NCI-H2171 (cell line): ENCODE measurements at places on chromosomes 2 and 18.

DNA sequence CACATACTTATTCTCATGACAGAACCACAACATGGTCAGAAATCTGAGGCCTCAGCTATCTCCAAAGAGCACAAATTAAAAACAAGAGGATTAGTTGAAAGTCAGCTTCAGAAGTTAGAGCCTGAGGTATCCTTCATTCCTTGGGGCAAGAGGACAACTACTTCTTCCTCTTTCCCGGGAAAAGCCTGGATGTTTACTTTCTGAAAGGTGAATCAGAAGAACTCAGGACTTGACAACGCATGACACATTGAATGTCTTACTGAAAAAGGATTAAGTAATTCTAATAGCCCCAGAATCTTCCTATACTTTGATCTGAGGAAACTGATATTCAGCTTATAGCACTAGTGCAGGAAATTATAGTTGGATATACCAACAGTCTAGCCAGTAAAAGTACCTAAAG, 573.2 kb downstream of the METTL4 start:
- no peak for DNase-seq

- no peak for DNase-seq
Observed at GRCh38 chr18:62452280-62452831, 70.5 kb upstream of the ZCCHC2 start.

DNA sequence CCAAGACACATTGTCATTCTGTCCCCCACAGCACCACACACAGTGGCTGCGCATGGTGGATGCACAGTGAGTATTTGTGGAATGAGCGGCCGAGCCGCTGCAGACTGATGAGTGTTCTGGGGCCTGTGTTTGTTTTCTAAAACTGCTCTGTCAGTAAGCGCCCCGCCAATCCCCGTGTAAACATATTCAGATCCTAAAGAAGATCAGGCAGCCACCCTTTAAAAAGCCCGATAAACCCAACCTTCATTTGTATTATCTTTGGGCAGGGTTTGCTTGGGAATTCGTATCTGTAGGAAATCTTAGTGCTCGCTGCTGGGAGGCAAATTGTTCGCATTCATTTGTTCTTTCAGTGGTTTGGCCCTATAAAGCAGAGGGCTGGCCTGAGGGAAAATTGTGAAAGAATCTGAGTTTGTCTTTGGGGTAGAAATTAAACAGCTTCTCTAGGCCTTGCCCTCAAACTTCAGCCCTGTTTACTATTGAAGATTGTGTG, 68.6 kb downstream of the TGOLN2 start:
- DNase-seq = no peak

GRCh38 chr2:221200184-221200839, 371.8 kb downstream of the EPHA4 start:
- no peak for DNase-seq

DNA sequence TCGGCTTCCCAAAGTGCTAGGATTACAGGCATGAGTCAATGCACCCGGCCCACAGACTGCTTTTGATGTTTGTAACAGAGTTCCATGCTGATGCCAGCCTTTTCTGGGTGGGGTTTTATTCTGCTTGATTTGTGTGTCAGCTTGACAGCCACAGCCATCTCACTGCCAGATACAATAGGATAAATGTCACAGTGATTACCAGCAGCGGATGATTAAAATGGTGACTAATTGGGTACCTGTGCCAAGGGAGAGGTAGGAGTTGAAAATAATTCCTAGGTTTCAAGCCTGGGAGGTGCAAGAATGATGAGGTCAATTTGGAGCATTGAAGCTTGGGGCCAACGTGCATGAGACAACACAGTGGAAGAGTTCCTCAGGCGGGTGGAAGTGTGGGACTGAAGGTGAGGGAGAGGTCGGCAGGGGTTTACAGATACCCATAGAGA, 39.4 kb downstream of the SH2D6 start:
- DNase-seq = no peak

- DNase-seq = no peak
Observed at GRCh38 chr2:121977326-121977725, 221.9 kb downstream of the TSN start.

GRCh38 chr2:768451-768850, 91.2 kb upstream of the TMEM18 start:
- DNase-seq = no peak

GRCh38 chr2:233303252-233303651, 4.4 kb upstream of the SAG start:
- DNase-seq = no peak

GRCh38 chr2:128322715-128323554, 4.3 kb upstream of the HS6ST1 start:
- DNase-seq = no peak

- no peak for DNase-seq
Observed at GRCh38 chr2:240441326-240441992, 6.0 kb downstream of the GPC1 start.

DNA sequence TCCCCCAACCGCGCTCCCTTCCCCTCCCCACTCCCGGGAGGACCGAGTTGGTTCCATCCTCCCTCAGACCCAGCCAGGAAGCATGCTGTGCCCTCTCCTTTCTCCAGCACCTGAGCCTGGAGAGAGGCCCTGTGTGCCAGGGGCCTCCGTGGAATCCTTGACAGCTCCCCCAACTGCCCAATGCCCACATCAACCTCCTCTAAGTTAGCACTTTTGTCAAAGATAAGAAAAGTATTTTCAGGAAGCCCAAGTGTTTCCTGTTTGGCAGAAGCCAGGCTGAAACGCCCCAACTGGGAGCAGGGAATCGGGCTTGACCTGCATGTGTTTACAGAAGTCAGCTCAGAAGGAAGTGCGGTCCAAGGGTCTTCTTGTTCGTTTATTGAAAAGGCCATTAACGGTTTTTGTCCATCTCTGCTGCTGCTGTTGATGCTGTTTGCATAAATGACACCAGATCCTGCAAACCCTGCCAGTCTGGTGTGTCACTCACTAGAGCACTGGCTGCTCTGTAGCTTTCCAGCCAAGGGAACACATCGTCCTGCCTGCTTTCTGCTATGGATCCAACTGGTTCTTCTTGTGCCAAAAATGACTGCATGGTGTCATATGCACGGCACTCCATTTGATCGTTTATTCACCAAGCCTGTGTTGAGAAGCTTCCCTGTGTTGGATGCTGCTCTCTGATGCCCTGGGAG, 35.4 kb upstream of the COL6A3 start:
- no peak for DNase-seq

DNA sequence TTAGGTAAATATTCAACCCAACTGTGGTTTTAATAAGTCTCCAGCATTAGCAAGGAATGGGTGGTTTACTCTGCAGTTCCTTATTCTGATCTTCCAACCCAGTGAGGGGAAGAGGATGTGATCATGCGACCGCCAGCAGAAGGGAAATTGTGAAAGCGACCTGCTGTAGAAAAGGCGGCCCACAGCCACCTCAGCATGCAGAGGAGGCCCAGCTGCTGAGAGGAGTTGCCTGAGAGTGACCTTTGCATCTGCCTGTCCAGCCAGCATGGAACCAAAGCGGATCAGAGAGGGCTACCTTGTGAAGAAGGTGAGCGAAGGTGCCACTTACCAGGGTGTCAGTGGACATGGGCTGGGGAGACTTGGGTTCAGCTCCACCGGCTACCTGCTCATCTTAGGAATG, at the start of gene PLEK:
Gene PLEK (plus strand): TSS at position 196 of the 400 bp plus-strand sequence. CDS start 70 bp downstream, at position 266.
- no peak for DNase-seq

- no peak for DNase-seq
Observed at GRCh38 chr2:134247679-134248078, 6.2 kb upstream of the MGAT5 start.

- no peak for DNase-seq
Observed at GRCh38 chr18:27363872-27364271, 178.8 kb upstream of the CHST9 start.

GRCh38 chr2:38174646-38175423, 98.9 kb upstream of the CYP1B1 start:
- no peak for DNase-seq

DNA sequence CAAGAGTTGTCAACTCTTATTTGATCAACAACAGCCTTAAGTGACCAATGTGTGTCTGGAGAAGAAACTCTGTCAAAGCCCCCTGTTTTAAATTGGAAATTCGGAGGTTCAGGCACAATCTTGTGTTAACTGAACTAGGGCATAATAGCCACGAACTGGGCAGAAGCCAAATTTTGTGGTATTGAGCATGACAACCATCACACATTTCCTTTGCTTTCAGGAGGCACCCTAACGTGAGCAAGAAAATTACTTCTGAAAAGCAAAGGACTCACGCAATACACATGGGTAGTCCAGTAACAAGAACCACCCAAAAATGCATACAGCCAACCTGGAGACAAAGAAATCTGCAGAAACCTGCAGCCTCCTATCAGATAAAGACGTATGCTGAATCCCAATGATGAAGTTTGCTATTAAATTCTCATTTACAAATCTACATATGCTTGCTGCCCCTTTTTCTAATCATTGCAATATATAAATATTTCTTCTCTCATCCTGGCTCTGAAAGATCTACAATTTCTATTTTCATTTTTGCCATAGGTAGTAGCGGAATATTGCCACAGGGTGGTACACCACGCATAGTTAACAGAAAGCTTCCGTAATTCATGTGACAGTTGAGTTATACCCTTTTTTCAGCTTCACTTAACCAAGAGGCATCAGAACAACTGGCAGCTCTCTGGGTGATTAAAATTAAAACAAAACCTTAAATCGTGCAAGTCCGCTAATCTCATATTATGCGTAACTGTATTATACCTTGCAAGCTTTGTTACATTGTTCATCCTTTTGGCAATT, 495.8 kb downstream of the NRXN1 start:
- DNase-seq = peak; percentile 89

GRCh38 chr2:118255301-118255700, 167.0 kb downstream of the INSIG2 start:
- DNase-seq = no peak

DNA sequence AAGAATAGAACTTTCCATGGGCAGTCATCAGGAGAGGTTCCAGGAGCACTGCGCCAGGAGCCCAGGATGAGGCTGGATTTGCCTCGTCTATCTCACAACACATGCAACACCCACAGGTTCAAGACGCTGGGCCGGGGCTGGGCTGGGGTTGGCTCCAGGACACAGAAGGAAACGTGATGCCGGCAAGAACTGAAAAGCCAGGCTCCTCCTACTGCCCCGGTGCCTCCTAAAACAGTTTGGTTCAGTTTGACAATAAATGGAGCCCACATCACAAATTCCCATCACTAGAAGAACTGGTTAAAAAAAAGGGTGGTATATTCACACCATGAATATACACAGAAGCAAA, 75.9 kb downstream of the INHBB start:
- DNase-seq = no peak

DNA sequence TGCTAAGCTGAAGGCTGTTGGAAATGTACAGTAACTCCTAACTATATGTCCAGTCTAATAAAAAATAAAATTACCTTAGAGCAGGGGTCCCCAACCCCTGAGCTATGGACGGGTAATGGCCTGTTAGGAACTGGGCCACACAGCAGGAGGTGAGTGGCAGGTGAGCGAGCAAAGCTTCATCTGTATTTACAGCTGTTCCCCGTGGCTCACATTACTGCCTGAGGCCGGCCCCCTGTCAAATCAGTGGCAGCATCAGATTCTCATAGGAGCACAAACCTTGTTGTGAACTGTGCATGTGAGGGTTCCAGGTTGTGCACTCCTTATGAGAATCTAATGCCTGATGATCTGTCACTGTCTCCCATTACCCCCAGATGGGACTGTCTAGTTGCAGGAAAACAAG, 73.1 kb upstream of the CXCR4 start:
- peak; percentile 6 for DNase-seq
